ENCODE measurements at places on chromosomes 5 and 9.

- DNase-seq, result no peak
These were observed 59.8 kb upstream of the POU5F2 start for GRCh38 chr5:93800988-93801811.

DNA sequence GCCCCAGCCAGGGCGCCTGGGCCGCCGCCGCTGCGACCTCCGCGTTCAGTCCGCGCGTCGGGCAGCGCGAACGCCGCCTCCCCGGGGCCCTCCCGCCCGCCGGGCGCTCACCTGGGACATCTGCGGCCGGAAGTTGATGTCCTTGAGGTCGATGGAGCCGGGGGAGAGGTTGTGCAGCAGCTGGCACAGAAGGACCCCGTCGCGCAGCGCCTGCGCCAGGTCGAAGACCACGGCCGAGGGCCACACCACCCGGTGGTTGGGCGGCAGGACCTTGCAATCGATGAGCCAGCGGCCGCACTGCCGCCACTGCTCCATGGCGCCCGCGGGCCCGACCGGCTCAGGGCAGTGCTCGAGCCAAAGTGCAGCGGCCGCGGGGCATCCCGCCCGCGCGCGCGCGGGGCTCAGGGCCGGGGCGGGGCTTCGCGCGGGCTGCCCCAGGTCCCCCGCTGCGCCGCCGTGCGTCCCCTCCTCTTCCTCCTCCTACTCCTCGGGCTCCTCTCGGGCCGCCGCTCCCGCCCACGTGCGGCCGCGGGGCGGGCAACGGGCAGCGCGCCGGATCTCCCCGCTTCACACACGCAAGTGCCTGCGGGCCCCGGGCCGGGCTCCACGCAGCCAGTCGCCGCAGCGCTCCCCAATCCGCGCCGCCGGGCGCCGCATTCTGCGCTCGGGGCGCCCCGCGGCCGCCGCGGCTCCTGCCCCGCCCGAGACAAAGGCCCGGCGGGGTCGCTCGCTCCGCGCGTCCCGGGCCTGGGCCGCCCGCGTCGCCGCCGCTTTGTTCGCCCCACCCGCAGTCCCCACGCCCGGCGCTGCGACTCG, at the start of gene VAV2:
Gene VAV2 (minus strand): TSS at position 361 of the 816 bp plus-strand sequence. CDS start 46 bp downstream, at position 315.
- DNase-seq, result peak; percentile 35

- DNase-seq, result no peak
These were observed 91.0 kb downstream of the LHFPL2 start for GRCh38 chr5:78557601-78558000.

GRCh38 chr9:129073404-129073803, 7.5 kb upstream of the DOLPP1 start:
- DNase-seq, result peak; percentile 75

GRCh38 chr5:107979900-107980299, 309.2 kb upstream of the EFNA5 start:
- no peak for DNase-seq

DNA sequence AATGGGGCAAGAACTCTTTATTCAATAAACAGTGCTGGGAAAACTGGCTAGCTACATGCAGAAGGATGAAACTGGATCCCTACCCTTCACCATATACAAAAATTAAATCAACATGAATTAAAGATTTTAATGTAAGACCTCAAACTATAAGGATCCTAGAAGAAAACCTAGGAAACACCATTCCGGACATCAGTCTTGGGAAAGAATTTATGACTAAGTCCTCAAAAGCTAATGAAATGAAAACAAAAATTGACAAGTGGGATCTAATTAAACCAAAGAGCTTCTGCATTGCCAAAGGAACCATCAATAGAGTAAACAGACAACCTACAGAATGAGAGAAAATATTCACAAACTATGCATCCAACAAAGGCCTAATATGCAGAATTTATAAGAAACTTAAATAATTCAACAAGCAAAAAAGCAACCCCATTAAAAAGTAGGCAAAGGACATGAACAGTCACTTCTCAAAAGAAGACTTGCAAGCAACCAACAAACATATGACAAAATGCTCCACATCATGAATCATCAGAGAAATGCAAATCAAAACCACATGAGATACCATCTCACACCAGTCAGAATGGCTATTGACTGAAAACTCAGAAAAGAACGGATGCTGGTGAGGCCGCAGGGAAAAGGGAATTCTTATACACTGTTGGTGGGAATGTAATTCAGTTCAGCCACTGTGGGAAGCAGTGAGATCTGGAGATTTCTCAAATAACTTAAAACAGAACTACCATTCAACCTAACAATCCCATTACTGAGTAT, 104.3 kb upstream of the MAP3K1 start:
- no peak for DNase-seq

Data from T-helper 2 cell (primary cell).